ENCODE measurements at places on chromosomes 5 and 9.

- DNase-seq: no peak
Measured at GRCh38 chr9:123568691-123569688, 213.0 kb downstream of the CRB2 start.

DNA sequence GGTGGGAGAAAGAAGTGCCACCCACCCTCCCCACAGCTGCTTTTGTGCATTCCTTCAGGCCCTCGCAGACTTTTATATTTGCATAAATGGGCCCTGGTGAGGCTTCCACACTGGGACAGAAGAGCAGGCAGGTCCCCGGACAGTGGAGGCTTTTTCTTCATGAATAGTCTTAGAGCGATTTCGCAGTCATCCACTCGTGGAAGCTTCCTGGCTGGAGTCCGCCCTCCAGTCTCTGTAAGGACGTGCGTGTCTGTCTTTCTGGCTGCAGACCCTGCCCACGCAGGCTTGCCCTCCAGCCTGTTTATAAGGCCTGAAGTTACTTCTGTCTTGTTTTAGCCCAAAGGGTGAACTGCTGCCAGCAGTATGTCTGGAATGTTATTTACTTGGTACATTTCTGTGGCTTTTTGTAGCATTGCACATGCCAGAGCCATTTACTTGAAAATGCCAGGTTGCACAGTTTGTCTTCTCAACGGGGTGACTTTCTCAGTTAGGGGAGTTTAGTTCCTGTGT is 195.7 kb downstream of the AOPEP start:
- no peak for DNase-seq

DNA sequence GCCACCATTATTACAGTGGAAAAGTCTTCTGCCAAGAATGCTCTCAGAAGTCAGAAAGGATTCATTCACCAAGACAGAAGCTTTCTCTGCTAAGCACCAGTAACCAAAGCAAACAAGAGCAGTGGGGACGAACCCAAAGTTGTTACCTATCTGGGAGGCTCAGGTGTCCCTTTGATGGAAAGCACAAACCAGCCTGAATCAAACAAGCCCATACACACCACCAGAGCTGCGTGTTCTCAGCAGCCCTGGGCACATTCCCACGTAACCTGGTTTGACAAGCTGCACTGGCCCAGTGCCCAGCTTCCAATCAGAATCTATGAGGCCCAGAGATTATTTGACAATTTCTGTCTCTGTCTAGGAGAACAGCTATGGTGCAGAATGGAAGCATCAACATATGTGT is 252.6 kb downstream of the ACTL7B start:
- DNase-seq: no peak

- DNase-seq: no peak
Measured at GRCh38 chr9:113313261-113313660, 10.1 kb upstream of the RNF183 start.
